ENCODE measurements at places on chromosomes 12 and 14. TPM values are rescaled to one million over a fixed set of nuclear protein-coding genes. Genes with fewer than 3 reads are reported as not detected.

Gene DLGAP5
- 11.2 TPM for polyA plus RNA-seq

Gene TAS2R19
- polyA plus RNA-seq, result 1.2 TPM

Gene TCL1B
- polyA plus RNA-seq, result 0.13 TPM

Gene C3AR1
- polyA plus RNA-seq, result 4.5 TPM

Gene TTC9
- polyA plus RNA-seq, result 8.7 TPM

Gene SIRT4
- polyA plus RNA-seq, result 3.2 TPM

Gene GALNT9
- polyA plus RNA-seq, result 2.1 TPM

Gene SLC38A1
- polyA plus RNA-seq, result 50.1 TPM

Gene NPC2
- 93.4 TPM for polyA plus RNA-seq

Gene SYT1
- 1.7 TPM for polyA plus RNA-seq

Gene HOXC9
- polyA plus RNA-seq, result 0.83 TPM

Gene CINP
- 28.7 TPM for polyA plus RNA-seq

Gene KRT79
- polyA plus RNA-seq, result not detected

Gene PIP4K2C
- 10.9 TPM for polyA plus RNA-seq

Gene PTCSC3
- not detected for polyA plus RNA-seq
